ENCODE measurements at places on chromosomes 2 and 18.

DNA sequence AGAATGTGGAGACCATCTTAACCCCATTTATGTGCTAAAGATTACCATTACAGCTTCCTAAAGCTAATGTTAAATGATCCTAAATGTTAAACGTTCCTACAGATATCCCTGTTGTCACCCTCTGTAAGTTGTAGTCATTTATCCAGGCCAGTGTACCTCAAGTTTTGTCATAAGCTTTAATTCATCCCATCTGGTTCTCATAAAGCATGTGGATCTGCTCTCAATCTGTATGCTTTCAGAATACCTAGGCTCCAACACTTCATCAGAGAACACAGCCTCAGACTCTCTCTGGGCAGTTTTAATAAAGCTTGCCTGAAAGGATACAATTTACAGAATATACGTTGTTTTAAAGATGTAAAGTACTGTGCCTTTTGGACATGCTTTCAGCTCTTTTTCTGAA is 4.2 kb upstream of the CCDC178 start:
- no peak for DNase-seq

DNA sequence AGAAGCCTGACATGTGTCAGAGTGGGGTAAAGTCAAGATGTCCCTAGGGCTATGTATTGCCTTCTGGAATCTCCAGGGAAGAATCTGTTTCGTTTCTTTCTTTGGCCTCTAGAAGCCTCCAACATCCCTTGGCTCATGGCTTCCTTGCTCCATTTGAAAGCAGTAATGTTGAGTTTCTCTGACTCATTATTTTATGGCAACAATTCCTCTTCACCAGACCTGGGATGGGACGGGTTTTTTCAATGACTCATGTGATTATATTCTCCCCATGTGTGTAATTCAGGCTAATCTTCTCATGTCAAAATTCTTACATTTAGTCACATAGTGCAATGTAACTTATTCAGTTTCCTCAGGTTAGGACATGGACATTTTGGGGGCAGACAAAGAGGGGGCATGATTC is 1038.6 kb downstream of the CBLN2 start:
- no peak for DNase-seq

DNA sequence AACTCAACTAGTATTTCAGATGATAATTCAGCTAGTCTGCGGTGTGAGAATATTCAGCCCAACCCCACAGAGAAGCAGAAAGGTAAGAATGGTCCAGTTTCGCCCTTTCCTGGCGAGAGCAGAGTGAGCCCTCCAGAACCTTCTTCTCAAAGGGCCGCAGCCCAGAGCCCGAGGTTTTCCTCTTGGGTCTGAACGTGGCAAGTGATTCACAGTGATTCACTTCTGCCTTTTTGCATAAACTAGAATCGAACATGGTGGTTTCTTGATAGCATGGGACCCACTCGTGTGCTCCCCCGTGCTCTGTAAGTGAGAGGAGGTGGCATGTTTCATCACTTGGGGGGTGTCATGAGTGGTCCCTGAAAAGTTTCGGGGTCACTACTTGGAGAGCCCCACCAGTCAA is 24.2 kb downstream of the TRAF3IP1 start:
- no peak for DNase-seq

DNA sequence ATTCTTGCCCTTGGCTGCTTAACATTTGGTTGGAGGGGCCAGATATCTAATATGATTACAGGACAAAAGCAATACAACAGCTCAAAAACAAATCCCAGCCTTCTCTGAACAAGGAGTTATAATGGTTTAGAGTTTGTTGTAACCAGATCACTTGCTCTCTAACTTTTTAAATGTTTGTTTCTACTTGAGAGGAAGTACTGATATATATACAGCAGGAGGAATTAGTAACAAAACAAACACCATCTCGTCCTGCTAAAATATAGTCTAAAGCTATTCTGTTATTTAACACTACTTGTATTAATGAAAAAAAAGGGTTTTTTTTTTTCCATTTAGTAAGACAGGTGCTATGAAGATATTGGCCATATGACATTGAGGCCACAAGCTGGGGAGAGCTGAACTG is 60.9 kb upstream of the TMEM17 start:
- DNase-seq: no peak

- DNase-seq: no peak
Measured at GRCh38 chr2:240568678-240569522, 616 bp downstream of the RNPEPL1 start.

DNA sequence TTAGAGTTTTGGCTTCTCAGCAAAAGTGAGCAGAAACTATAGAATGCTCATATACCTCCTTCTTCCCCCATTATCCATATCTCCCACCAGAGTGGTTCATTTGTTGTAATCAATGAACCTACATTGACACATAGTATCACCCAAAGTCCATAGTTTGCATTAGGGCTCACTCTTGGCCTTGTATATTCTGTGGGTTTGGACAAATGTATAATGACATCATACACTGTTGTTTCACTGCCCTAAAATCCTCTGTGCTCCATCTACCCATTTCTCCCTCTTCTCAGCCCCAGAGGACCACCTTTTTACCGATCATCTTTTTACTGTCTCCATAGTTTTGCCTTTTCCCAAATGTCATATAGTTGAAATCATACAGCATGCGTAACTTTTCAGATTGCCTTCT is 24.1 kb downstream of the ZFP36L2 start:
- DNase-seq: no peak

GRCh38 chr18:25005541-25006403 is 346.2 kb downstream of the ZNF521 start:
- DNase-seq: no peak

GRCh38 chr2:178074123-178075005 is 1.8 kb upstream of the PDE11A start:
- no peak for DNase-seq

GRCh38 chr18:7023581-7023980 is 94.0 kb downstream of the LAMA1 start:
- DNase-seq: no peak

- no peak for DNase-seq
Measured at GRCh38 chr2:27489118-27489497, 435 bp downstream of the IFT172 start.

GRCh38 chr2:16179701-16180416 is 239.5 kb downstream of the MYCN start:
- DNase-seq: no peak

DNA sequence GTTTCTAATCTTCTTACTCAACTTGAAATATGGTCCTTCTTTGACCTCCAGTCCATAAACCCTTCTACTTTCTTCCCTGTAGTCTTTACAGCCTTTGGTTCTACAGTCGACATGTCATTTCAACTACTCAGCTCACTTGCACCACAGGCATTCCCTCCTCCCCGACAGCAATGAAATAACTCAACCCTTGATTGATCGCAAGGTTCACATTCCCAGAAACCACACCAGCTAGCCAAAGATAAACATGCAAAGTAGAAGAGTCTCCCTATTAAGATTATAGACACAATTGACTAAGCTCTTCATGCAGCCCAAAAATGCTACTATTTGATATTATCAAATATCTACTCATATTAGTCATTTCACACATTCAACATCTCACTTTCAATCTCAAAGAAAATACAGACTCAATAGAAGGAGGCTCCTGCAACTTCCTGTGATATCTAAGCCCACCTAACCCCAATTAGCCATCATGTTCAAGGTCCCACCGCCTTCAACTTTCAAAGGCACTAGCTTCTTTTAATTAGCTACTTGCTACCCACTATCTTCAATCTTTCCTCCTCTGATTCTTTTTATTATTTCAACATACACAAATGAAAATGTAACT is 50.8 kb downstream of the RTTN start:
- DNase-seq: no peak

DNA sequence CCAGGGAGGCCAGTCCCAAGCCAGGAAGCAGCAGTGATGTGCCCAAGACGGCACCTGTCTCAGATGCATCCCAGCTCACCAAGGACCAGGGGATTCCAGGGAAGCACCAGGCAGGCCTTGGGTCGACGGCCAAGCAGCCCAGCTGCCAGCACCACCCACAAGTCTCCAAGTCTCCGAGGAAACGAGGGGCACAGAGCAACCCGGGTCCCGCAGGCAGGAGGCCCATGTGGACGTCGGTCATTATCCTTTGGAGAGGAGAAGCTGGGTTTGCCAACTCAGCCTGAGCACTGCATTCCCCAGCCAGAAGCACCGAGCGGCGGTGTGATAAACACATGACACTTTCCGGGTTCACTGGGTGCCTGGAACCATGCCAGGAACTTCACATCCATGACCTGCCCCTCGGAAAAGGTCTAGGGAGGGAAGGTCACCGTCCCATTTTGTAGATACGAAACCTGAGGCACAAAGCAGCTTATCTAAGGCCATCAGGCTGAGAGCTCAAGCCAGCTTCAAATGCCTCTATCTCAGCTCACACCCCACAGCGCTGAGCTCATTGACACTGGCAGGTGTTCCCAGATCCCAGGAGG is 104.5 kb downstream of the ZNF516 start:
- no peak for DNase-seq

DNA sequence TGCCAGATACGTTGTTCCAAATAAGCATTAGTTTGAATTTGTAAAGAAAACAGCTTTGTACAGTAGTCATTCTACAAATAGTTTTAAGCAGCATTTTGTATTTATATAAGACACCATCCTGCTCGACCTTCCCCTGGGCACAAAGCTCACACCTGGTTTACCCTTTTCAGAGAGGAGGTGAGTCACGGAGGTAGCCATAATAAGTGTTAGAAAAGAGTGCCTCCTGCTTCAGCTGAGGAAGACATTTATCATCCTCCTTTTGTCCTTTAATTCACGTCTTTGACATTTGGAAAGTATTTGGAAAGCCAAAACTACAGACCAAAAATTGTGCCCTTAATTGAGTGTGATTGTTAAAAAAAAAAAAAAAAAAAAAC is 6.8 kb downstream of the RAB12 start:
- DNase-seq: no peak

DNA sequence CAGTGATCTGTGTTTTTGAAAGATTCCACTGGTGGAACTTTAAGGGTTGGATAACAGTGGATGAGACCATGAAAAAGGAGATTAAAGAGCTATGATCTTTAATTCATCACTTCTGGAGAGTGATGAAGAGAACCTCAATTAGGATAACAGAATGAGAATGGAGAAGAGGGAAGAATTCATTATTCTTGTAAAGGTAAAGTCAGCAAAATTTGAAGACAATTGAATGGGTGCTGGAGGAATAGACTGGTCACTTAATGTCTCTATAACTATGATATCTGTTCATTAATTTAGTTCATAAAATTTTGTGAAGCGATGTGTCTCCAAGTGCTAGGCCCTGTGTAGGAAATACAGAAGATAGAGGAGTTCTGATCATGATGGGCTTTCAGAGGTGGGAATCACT is 1013.2 kb upstream of the FANCL start:
- no peak for DNase-seq

DNA sequence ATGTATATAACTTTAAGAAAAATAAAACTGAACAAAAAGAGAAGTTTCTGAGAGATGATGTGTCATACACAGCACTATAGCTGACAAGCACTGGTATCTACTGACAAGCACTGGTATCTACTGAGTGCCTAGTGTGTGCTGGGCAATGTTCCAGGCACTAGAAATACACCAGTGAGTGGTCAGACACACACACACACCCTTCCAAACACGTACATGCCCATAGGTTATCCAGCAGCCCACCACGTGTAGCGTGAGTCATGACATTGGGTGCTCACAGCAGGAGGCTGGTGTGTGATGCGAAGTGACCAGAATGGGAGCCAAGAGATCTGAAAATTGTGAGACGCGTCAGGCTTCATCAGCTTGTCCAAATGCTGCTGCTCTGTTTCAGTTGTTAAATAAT is 12.2 kb upstream of the GNAL start:
- no peak for DNase-seq

- no peak for DNase-seq
Measured at GRCh38 chr2:175836361-175836760, 165.7 kb downstream of the LNPK start.

DNA sequence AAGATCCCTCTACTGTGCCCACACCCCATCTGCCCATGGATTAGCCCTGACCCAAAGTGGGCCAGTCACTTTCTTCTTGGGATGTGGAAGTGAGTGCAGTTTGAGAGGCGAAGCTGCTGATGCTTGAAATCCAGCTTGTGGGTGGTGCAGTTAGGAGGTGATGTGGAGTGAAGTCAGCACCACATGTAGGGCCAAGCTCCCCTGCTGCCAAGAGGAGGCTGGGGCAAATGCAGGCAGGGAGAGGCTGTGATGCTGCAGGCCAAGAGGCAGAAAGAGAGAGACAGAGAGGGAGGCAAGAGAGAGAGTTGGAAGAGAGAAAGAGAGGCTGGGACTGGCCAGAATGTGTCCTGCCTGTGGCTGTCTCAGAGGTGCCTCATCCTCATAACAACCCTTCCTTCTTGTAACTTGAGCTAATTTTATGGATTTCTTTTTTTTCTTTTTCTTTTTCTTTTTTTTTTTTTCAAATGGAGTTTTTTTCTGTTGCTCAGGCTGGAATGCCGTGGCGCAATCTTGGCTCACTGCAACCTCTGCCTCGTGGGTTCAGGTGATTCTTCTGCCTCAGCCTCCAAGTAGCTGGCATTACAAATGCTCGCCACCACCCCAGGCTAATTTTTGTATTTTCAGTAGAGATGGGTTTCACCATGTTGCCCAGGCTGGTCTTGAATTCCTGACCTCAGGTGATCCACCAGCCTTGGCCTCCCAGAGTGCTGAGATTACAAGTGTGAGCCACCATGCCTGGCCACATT is 35.3 kb upstream of the CAB39 start:
- DNase-seq: no peak

- DNase-seq: no peak
Measured at GRCh38 chr2:109054865-109055264, 65.8 kb upstream of the EDAR start.

DNA sequence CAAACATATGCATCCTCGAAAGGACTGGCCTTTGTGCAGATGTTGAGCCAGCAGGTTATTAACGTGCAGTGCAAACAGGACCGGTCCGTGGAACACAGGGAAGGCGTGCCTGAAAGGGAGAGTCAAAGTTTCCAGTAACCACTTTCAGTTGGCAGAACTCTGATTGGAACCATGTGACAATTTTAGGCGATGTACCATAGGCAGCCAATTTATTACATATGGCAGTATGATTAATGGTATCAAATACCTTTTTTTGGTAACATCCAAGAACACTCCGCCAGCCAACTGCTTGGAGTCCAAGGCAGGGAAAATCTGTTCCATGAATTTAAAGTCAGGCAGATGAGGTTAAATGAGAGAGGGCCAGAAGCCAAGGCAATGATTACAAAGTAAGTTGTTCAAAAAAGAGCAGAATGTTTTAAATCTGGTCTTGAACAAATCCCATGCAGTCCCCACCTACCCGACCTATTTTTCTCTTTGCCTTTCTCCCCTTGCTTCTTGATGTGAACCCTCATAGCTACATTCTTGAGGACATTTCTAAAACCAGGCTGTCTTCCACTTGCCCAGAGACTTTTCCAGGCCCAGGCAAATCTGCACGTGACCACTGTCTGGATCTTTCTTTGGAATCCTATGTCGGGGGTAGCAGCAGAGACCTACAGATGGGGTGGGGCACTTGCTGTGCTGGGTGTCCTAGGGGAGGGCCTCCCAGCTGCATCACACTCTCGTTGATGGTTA is 351.7 kb downstream of the HRH4 start:
- no peak for DNase-seq

DNA sequence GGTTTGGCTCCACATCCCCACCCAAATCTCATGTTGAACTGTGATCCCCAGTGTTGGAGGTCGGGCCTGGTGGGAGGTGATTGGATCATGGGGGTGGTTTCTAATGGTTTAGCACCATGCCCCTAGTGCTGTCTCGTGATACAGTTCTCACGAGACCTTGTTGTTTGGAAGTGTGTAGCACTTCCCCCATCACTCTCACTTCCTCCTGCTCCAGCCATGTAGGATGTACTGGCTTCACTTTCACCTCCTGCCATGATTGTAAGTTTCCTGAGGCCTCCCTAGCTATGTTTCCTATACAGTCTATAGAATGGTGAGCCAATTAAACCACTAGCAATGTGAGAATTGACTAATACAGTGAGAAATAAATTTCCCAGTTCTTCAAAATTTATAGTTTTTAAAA is 325.9 kb downstream of the FSIP2 start:
- DNase-seq: no peak
